Uterus (tissue), 4 donors: ENCODE measurements at places on chromosomes 4 and X. TPM values are rescaled to one million over a fixed set of nuclear protein-coding genes. Genes with fewer than 3 reads are reported as not detected.

Gene PPBP
- total RNA-seq, result not detected

DNA sequence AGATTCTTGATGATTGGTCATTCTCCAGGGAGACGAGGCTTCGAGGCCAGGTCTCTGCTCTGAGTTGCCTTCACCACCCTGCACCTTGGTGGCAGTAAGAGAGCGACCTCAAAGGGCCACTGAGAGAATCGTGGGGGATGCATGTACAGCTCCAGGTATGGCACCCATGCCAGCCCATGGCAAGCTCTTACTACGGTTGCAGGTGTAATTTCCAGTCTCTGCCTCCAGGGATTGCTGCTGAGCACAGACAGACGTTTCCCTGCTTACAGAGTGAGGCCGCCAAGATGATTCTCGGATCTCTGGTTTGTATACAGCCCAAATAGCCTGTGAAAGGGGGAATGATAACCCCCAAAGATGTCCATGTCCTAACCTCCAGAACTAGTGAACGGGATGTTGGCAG lies 16.3 kb upstream of the DRD5 start:
- H3K27me3 ChIP-seq, result no peaks in the 10 kb centered on the region
- DNase-seq, result no peak
- H3K4me3 ChIP-seq, result no peak overlapping the region
- H3K36me3 ChIP-seq, result no peaks in the 10 kb centered on the region

- H3K27ac ChIP-seq, result no peak overlapping the region
- DNase-seq, result no peak
- no peaks in the 10 kb centered on the region for H3K4me1 ChIP-seq
- H3K4me3 ChIP-seq, result no peak overlapping the region
These were observed 279.2 kb downstream of the CAMK2D start for GRCh38 chr4:113482325-113482724.

DNA sequence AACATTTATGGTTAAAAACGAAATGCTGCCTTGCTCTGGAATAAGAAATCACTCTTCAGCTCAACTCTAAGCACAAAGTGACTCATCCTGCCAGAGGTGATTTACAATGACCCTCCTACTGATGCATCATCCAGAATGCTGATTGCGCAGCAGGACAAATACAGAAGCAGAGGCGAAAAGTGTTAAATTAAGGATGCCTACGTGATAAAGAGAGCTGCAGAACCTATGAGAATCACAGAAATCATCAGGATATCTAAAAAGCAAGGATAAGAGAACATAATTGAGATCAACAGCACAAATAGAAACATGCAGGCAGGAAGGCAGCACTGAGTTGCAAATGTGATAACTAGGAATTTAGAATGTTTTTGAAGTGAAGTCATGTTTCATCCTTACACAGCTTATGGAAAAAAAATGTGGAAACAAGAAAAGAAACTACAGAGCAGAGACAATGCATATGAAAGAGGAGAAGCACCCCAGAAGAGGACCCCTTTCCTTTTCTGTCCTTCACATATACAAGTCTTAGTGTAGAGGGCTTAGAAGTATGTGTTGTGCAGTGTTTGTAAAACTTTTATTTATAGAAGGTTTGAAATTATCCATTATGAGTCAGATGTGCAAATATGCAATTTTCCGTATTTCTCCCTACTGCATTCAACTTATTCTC lies 188.4 kb downstream of the SLC7A11 start:
- no peak overlapping the region for H3K4me3 ChIP-seq
- H3K4me1 ChIP-seq, result no peaks in the 10 kb centered on the region
- no peaks in the 10 kb centered on the region for H3K27me3 ChIP-seq
- no peaks in the 10 kb centered on the region for H3K36me3 ChIP-seq

- DNase-seq, result no peak
- no peak overlapping the region for H3K4me3 ChIP-seq
- no peaks in the 10 kb centered on the region for H3K36me3 ChIP-seq
- peaks cover 6% of the 10 kb centered on the region for H3K27me3 ChIP-seq
These were observed 4.8 kb downstream of the PROM1 start for GRCh38 chr4:16079046-16079445.

DNA sequence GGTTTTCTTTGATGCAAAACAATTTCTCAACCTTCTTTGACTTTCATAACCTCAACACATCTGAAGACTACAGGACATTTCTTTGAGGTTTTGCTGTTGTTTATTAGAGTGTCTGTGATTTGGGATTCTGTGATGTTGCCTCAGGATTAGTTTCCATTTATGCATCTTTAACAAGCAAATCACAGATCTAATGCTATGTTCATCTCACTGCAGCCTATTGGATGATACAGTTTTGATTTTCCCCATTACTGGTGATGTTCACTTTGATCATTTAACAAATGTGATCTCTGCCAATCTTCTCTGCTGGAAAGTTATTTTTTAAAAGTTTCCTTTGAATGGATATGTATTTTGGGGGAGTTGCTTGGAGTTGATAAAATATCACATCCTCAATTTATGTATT lies 624.9 kb upstream of the HS3ST1 start:
- H3K36me3 ChIP-seq, result no peaks in the 10 kb centered on the region
- no peaks in the 10 kb centered on the region for H3K4me1 ChIP-seq
- no peak for DNase-seq
- no peaks in the 10 kb centered on the region for H3K27me3 ChIP-seq
- no peak overlapping the region for H3K4me3 ChIP-seq
- no peak overlapping the region for H3K27ac ChIP-seq

GRCh38 chr4:25320773-25321172 lies 8.2 kb downstream of the ZCCHC4 start:
- no peaks in the 10 kb centered on the region for H3K4me1 ChIP-seq
- H3K36me3 ChIP-seq, result no peaks in the 10 kb centered on the region
- no peak overlapping the region for H3K4me3 ChIP-seq
- H3K27me3 ChIP-seq, result no peaks in the 10 kb centered on the region
- no peak for DNase-seq

DNA sequence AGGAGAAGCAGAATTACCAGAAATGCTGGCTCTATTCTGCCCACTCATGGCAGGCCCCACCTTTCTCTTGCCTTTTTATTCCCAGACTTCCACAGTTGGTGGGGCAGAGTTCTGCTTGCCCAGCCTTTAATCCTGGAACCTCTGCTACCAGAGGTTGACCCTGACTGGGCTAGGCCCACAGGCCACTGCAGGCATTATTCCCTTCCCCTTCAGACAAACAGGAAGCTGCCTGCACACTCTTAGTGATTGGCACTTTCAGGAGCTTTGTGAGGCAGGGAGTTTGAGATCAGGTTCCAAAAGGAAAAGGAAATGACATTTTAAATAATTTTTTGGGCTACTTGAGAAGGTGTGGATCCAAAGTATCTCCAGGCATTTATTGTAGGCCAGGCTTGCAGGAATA lies 18.8 kb downstream of the MSN start:
- peaks cover 3% of the 10 kb centered on the region for H3K4me1 ChIP-seq
- H3K27ac ChIP-seq, result no peak overlapping the region
- no peaks in the 10 kb centered on the region for H3K36me3 ChIP-seq
- no peak overlapping the region for H3K4me3 ChIP-seq
- DNase-seq, result no peak
- no peaks in the 10 kb centered on the region for H3K27me3 ChIP-seq

GRCh38 chrX:6695717-6696116 lies 160.8 kb upstream of the VCX3A start:
- DNase-seq, result no peak
- no peak overlapping the region for H3K27ac ChIP-seq
- no peaks in the 10 kb centered on the region for H3K27me3 ChIP-seq
- no peaks in the 10 kb centered on the region for H3K4me1 ChIP-seq

- no peak overlapping the region for H3K4me3 ChIP-seq
- H3K27ac ChIP-seq, result no peak overlapping the region
- no peak for DNase-seq
- H3K4me1 ChIP-seq, result no peaks in the 10 kb centered on the region
These were observed 186.4 kb downstream of the DCLK2 start for GRCh38 chr4:150264595-150265161.

GRCh38 chr4:1516881-1517480 lies 110.7 kb upstream of the NKX1-1 start:
- no peak overlapping the region for H3K27ac ChIP-seq
- H3K4me1 ChIP-seq, result no peaks in the 10 kb centered on the region
- no peak overlapping the region for H3K4me3 ChIP-seq
- H3K27me3 ChIP-seq, result no peaks in the 10 kb centered on the region
- no peaks in the 10 kb centered on the region for H3K36me3 ChIP-seq

DNA sequence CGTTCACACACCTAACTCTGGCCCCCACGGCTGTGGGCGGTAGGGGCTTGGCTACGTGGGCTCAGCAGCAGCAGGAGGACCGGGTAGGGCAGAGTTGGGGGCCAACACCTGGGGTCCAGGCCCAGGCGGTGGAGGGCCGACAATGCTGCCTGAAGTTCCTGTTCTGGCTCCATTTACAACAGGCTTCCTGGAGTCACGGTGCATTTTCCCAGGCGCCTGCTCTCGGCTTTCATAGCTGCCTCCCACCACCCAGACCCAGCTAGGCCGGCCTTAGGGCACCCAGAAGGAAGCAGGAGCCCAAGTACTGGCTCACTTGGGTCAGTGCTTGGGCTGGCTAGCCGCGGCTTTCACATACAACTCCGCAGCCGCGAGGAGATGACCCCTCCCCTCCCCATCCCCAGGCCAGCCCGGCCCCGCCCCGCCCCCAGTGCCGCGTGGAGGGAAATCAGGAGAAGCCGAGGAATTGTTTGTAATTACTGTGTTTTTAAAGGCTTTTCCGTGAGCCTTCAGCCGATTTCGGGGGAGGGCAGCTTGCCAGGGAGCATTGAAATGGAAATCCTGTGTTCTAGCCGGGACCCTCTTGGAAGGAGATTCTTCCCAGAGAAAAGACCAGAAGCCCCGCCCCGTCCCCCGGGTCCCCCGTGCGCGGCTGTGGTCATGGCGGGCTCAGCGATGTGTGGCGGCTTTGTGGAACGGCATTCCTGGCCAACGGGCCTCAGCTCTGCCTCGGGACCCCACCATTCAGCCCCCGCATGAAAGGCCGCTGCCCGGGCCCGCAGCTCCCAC lies 28.5 kb downstream of the PJA1 start:
- no peaks in the 10 kb centered on the region for H3K27me3 ChIP-seq
- peak overlapping the region; percentile 77 for H3K27ac ChIP-seq
- peak; percentile 49 for DNase-seq
- H3K4me1 ChIP-seq, result peaks cover 4% of the 10 kb centered on the region
- H3K4me3 ChIP-seq, result peak overlapping the region; percentile 18

DNA sequence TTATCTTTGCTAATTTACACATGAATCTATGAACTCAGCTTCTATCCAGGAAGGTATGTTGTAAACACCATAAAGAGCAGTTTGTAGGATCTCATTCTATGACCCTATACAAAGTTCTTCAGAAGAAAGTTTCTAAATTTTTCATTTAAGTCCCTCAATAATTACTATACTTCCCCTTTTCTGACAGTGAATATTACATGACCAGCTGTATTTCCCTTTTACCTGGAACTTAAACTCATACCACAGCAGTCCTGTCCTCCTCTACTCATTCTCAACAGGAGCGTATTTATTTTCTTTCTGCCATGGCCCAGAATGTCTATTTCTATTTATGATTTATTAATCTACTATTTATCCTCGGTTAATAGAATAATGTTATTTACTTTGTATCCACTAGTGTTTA lies 15.8 kb downstream of the RASGEF1B start:
- H3K36me3 ChIP-seq, result no peaks in the 10 kb centered on the region
- no peak for DNase-seq
- H3K27ac ChIP-seq, result no peak overlapping the region
- no peaks in the 10 kb centered on the region for H3K4me1 ChIP-seq

DNA sequence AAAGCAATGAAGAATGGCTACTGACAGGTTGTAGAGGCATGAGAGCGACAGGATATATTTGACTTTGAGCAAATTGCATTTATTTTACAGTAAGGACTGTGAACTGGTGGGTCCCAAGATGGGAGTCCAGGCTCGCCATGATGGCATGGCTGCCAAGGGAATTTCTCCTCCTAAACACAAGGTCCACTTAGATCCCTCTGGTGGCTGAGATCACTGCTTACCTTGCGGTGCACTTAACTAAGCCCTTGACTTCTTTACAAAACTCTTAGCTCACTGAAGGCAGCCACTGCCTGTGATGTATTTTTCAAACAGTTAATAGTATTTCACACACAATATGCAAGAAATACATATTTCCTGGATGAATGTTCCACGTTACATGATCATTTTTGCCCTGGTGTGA lies 50.3 kb upstream of the SORBS2 start:
- no peak overlapping the region for H3K27ac ChIP-seq
- H3K27me3 ChIP-seq, result no peaks in the 10 kb centered on the region
- no peak overlapping the region for H3K4me3 ChIP-seq
- no peaks in the 10 kb centered on the region for H3K36me3 ChIP-seq

DNA sequence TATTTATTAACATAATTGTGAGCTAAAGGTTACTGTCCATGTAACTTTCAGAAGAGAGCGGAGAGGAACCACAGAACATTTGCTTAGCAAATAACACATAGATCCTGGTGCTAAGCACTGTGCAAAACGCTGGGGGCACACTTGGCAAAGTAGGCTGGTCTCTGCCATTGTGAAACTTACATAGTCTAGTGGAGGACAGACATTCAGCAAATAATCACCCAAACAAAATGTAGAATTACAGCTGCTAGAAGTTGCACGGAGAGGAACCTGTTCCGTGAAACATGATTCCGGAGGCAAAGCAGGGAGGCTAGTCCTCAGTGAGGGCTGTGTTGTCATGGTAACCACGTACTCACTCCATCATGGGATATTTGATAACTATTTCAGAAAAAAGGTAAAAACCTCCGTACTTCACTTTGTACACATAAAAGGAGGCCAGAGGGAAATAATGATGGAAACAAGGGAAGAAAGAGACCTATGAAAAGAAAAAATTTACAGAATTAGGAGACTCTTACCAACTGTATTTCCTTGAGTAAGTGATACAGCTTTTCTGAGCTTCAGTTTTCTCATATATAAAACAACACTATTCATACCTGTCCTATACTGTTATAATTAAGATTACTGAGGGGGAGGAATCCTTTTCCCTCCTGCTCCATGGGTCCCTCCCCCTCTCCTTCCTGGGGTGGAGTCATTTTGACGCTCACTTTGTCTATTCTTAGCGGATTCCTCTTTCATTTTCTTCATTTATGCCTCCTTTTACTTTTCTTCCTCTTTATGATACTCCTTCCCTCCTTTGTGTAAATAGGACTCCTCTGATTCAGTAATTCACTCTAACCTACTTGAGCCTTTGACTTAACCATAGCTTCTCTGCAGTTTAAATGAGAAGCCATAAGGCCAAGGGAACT lies 825 bp upstream of the RASGEF1B start:
- peak overlapping the region; percentile 66 for H3K4me3 ChIP-seq
- H3K36me3 ChIP-seq, result no peaks in the 10 kb centered on the region
- peak overlapping the region; percentile 78 for H3K27ac ChIP-seq
- no peaks in the 10 kb centered on the region for H3K27me3 ChIP-seq
- no peaks in the 10 kb centered on the region for H3K4me1 ChIP-seq

DNA sequence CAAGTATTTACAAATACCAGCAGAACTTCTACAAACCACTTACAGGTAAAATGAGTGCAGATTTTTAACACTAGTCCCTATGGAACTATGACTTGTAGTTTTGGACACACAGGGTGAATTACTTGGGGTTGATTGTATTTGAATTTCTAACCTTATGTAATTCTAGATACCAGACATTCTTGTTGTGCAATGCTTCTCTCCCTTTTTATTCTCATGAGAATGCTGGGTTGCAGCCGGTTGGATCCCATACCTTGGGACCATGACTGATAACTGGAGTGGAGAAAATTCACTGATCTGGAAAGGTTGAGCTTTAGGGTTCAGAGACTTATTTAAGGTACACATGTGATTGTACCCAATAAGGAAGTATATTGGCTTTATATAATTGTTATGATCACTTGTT lies 8.8 kb downstream of the TET2 start:
- H3K4me1 ChIP-seq, result no peaks in the 10 kb centered on the region
- H3K27me3 ChIP-seq, result no peaks in the 10 kb centered on the region
- no peaks in the 10 kb centered on the region for H3K36me3 ChIP-seq
- H3K27ac ChIP-seq, result no peak overlapping the region
- H3K4me3 ChIP-seq, result no peak overlapping the region
- no peak for DNase-seq
